ENCODE measurements at places on chromosomes 1 and 21.
A peak's percentile ranks its signal among the peaks of the same experiment; 100 is the strongest.

DNA sequence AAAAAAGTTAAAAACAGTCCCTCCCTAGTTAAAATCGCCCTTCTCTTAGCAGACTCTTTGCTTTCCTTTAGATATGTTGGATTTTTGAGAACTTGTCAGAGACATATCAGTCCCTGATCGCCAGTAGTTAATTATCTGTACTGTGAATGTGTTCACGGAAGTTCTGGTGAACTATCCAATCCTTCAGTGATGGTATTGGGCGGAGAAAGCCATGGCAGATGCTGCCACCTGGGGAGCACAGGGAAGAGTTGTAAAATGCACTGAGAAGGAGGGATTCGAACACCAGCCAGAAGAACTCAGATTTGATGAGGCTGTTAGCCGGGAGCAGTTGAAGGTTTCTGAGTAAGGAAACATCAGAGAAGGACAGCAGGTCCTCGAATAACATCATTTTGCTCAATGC lies 17.5 kb upstream of the KIF14 start:
- DNase-seq = no peak

GRCh38 chr1:197787056-197787455 lies 11.8 kb upstream of the DENND1B start:
- no peak for DNase-seq

DNA sequence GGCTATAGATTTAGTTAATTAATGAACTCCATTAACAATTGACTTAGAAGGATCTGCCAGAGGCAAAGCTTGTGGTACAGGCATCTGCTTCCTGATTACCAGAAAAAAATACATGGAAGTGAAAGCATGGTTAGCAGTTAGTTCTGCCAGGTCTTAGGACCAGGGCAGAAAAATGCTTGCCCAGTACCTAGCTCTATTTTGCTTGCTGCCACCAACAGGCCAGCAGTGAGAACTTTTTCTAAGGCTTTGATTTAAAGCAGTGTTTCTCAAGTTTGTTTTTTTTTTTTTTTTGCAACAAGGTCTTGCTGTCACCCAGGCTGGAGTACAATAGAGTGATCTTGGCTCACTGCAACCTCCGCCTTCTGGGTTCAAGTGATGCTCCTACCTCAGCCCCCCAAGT lies 16.4 kb upstream of the MTF1 start:
- DNase-seq = no peak

DNA sequence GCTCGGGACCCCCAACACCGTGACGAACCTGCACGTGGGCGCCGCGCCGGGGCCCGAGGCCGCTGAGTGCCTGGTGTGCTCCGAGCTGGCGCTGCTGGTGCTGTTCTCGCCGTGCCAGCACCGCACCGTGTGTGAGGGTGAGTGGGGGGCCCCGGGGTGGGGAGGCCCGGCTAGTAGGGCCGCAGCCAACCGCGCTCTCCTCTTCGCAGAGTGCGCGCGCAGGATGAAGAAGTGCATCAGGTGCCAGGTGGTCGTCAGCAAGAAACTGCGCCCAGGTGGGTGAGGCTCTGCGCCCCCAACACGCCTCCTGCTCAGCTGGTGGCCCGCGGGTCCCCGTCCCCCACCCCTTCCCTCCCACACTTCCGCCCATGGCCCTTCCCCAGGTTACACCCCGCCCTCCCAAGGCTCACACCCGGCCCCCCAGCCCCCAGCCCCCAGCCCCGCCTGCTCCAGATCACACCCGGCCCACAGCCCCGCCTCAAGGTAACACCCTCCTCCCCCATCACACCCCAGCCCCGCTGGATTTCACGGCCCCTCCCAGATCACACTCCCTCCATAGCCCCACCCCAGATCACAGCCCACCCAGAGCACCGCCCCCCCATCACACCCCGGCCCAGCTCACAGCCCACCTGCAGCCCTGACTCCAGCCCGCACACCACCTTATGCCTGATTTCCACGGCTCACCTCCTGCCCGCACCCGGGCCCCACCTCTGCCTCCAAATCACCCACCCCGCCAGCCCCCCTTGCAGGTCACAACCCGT lies 2.4 kb upstream of the MMP23B start:
- peak; percentile 56 for DNase-seq

DNA sequence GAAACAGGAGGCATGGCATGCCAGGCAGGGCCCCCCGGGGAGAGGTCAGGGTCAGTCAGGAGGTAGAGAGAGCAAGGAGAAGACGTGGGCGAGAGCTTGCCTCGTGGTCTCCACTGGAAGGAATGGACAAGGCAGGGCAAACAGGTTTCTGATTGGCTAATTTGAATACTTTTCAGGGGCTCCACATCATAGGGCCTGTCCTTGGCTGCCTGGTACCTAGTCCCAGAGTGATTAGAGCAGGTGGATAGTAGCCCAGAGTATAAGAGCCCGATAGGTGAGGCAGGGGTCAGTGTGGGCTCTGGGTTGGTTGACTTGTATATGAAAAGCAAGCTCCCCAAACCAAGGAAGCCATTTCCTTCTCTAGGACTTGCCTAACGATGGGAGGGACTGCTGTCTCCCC lies 178.6 kb downstream of the ZP4 start:
- no peak for DNase-seq

- no peak for DNase-seq
Observed at GRCh38 chr21:40672602-40673001, 174.4 kb downstream of the DSCAM start.

- no peak for DNase-seq
Observed at GRCh38 chr1:210441028-210441427, 112.3 kb downstream of the HHAT start.
